Upper lobe of right lung (tissue), 1 donor: ENCODE measurements at places on chromosomes 3 and 15. TPM values are rescaled to one million over a fixed set of nuclear protein-coding genes. Genes with fewer than 3 reads are reported as not detected.

Gene KLF15
- 44.6 TPM for total RNA-seq

DNA sequence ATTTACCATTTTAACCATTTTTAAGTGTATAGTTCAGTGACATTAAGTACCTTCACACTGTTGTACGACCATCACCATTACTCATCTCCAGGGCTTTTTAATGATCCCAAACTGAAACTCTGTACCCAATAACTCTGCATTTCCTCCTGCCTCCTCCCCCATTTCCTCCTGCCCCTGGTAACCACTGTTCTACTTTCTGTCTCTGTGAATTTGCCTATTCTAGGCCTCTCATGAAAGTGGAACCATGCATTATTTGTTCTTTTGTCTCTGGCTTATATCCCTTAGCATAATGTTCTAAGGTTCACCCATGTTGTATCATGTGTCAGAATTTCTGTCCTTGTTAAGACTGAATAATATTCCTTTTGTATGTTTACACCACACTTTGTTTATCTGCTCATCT, 154.2 kb downstream of the MECOM start:
- DNase-seq = no peak

- DNase-seq = no peak
Measured at GRCh38 chr3:121529308-121529707, 16.5 kb downstream of the POLQ start.

Gene SCN11A
- total RNA-seq = 0.14 TPM

Gene DCUN1D1
- total RNA-seq = 49.9 TPM

Gene CADPS
- total RNA-seq = 1.1 TPM

GRCh38 chr15:35736150-35736549, 190.2 kb upstream of the DPH6 start:
- no peak for DNase-seq

DNA sequence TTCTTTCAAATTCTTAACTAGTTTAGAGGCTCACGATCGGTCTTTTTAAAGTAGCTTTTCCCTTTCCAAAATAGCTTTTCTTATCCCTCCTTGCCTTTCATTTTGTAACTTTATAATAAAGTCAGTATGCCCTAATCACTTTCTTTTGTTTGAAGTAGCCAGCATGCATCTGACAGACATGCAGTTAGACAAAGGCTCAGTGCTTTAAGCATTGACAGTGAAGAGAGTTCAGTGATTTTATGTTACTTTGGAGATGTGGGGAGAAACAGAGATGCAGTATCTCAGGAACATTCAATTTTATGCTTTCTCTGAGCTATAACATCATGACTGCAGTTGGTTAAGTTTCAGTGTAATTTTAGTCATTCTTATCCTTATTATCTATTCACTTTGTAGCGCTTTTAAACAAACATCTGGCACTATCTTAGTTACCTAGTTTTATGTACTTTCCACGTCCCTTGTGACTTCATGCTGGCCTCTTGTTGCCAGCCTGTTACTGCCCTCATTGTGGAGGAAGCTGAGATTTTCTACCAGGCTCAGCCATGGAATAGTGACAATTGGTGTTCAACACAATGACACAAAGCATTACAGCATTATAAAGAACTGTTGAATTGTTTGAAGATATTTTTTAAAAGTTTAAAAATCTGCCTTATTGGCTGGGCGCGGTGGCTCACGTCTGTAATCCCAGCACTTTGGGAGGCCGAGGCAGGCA, 90.3 kb downstream of the AKAP13 start:
- no peak for DNase-seq

DNA sequence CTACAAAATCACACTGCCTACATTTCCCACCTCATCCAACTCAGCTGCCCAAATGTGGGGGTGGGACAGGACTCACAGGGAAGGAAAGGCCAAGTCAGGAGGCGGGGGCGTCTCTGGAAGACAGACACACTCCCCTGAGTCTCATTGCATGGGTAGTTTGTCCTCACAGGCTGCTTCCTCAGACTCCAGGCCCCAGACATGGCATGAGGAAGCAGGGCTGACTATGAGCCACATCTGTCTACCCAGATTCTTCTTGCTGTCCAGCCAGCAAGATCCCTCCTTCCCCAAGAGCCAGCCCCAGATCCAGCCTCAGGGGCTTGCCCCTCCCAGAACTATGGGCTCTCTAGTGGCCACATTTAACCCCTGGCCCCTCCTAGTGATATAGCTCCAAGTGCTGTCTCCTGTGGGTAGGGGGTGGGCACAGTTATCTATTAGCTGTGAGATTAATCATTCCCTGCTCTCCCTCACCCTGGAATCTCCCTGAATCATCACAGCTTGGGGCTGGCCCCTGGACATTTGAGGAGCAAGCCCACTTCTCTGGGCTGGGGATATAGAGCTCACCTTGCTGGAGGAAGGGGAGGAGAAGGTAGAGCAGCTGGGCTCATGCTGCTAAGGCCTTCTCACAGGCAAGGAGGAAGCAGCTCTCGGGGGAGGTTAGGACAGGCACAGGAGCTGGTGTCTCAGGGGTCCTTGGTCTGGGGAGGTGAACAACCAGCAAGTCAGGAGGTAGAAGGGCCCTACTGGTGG, 2.1 kb upstream of the CCDC33 start:
- DNase-seq = no peak

GRCh38 chr3:156513619-156514018, 41.3 kb downstream of the SSR3 start:
- DNase-seq = no peak

Gene PYGO1
- total RNA-seq = 11.1 TPM

GRCh38 chr15:100143378-100143777, 198.4 kb downstream of the ADAMTS17 start:
- no peak for DNase-seq

Gene PIGZ
- 3.6 TPM for total RNA-seq

GRCh38 chr3:115785782-115786181, 162.5 kb downstream of the GAP43 start:
- DNase-seq = no peak

- no peak for DNase-seq
Measured at GRCh38 chr3:67278015-67278618, 280.0 kb downstream of the KBTBD8 start.

- no peak for DNase-seq
Measured at GRCh38 chr15:39789736-39790135, 7.1 kb upstream of the FSIP1 start.

GRCh38 chr15:60932051-60932915, 296.8 kb downstream of the RORA start:
- DNase-seq = peak; percentile 64

DNA sequence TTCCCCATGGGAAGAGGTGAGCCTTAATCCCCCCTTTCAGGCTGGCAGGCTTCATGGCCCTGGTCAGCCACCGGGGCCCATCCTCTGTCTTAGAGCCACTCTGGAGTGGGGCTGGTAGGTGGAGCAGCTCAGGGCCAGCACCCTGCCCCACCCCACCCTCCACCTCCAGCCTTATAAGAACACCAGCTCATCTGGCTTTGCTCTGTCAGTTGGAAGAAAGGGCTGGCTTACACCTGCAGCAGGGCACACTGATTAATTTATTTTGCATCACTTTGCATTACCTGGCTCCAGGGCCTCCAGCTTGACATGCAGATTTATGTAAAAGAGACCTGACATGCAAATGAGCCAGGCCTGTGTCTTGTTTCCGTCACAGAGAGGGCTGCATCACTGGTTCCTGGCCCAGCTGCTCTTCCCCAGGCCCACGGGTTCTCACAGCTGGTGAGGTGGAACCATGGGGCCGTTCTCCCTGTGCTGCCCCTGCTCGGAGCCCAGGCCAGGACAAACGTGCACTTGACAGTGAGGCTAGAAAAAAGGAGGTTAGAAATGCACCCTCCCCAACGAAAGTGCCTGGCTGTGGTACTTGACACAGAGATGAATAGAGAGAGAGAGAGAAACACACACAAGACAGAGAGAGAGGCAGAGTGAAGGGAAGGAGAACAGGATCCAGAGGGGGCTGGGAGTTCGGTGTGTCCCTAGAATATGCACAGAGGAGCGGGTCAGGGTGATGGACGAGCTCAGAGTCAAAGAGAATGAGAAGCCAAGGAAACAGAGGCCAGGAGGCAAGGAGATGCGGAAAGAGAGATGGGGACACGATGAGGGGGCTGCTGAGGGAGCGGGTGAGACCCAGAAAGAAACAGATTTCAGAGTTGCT, 44.5 kb upstream of the MAGEF1 start:
- no peak for DNase-seq

Gene AMOTL2
- total RNA-seq = 119 TPM

GRCh38 chr3:42891042-42891441, 14.9 kb upstream of the ZNF662 start:
- no peak for DNase-seq

Gene TRIM42
- total RNA-seq = not detected

GRCh38 chr15:99226802-99227201, 22.6 kb downstream of the TTC23 start:
- no peak for DNase-seq

Gene LEKR1
- 2.1 TPM for total RNA-seq

Gene PEX5L
- total RNA-seq = 0.78 TPM

- peak; percentile 80 for DNase-seq
Measured at GRCh38 chr15:64507293-64507802, 47.0 kb downstream of the ZNF609 start.

GRCh38 chr15:90558171-90558573, 28.4 kb downstream of the CRTC3 start:
- DNase-seq = no peak

DNA sequence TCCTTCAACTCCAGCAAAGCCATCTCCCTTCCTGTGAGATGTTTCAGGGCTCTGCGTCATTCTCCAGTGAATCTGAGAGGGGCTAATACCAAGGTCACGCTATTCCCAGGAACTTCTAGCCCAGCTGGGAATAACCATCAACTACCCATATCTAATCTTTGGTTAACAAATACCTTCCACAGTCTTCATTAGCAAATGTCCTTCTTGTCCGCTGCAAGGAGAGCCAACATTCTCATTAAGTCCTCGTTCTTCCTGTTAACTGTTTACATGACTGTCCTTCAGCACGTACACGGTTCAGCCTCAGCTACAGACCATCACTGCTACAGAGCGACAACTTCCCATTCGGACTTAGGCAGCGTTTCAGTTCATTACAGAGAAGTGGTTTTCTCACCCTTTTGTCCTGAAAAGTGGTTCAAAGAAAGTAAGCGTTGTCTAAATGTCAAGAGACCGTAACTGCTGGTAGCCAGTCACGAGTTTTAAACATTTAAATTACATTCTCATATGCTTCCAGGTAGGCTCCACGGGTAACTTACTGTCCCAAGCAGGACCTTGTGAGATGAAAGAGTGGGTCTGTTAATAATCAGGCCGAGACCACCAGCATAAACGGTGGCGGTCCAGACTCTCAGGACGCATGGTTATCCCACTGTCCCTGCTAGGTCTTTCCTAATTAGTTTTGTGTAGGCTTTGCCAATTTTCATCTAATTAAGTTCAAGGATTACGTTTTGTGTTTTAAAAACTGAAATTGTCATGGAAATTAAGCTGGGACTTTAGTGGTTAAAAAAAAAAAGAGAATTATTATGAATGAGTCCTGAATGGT, 63.8 kb downstream of the CHSY1 start:
- DNase-seq = no peak

DNA sequence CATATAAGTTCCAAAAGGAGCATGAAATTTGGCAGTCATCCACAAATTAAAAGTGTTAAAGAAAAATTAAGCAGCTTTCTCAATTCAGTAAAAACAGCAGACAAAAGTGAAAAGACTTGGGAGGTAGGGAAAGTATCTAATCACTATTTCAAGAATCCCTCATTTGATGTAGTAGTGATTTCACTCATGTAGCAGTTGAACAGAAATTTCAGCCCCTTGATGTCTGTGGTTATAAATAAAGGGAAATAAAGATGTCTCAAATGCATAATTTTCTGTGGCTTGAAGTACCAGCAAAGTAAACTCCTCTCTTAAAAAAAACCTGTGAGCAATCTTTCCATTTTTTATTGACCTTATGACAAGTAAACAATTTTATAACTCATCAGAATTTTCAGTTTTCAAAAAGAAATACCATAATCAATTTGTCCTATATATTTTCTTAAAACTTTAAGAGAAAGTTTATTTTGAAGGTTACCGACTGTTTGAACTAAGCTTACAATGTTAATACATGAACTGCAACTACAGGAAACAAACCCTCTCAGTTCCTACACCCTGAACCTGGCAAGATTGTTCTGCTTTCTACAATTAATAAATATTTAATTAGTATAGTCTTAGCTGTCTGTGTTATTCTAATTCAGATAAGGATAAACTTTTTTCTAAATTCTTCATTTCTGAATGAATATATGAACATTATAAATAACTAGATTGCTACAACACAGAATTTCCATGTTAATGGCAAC, 94.2 kb downstream of the CBLB start:
- DNase-seq = no peak

Gene GPR149
- total RNA-seq = not detected

DNA sequence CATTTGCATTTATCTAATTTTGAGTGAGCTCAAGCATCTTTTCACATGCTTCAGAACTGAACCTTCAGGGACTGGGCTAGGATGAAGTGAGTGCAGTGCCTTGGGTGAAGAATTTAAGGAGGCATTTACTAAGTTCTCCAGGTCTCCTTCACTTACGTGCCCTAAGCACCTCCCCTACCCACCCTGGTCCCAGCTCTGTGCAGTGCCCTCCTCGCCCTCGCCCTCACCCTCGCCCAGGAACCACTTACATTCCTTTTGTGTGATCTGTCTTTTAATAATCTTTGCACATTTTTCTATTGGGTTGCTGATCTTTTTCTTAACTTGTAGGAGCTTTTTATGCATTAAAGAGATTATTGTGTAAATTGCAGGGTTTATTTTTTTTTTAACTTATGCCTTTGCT, 322.6 kb downstream of the THSD4 start:
- peak; percentile 81 for DNase-seq

DNA sequence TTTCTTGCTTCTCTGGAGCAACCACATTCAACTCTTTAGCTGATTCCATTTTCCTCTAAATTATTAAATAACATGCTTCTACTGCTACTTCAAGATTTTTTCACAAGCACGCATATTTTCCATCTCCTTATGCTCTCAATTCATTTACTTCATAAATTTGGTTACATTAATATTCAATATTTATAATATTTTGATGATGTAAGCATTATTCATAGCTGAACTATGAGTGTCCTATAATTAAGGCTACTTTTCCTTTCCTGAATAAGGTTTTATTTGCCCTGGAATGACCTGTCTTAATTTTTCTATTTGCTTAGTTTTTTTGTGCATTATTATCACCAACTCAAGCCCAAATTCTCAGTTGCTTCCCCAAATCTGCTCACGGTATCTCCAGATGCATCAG, 109.4 kb upstream of the ADPGK start:
- no peak for DNase-seq

DNA sequence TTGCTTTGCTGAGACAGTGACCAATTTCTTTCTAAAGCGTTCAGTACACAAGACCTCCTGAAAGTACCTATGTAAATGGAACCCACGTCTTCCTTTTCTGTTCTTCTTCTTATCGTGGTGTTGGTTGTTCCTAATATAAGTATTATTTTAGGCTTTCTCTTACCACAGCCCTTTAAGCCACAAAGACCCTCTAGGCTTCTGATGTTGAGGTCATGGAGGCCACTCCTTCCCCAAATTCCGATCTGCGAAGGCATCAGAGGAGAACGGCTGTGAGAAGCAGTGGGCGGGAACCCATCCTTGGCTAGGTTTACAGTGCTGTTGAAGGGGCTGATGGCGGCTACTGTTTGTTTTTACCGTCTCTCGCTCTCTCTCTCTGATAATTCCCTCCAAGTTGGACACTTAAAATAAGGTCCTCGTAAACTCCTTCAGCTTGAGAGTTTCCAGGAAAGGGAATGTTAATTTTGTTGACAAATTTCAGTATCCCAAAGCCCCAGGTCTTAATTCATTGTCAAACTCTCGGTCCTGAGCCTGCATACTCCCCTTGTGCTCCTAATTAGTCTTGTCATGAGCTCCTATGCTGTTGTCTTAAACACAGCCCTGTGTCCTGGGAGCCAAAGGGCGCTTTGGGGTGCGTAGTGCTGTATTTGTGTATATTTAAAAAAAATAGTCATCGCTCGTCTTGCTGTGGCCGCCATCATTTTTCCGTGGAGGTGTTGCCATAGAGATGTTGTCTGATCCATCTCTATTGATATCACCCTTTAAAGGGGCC, 178.8 kb downstream of the OPA1 start:
- DNase-seq = no peak
